Spinal cord (tissue), 10 donors: ENCODE measurements at places on chromosomes 2 and 18. TPM values are rescaled to one million over a fixed set of nuclear protein-coding genes. Genes with fewer than 3 reads are reported as not detected.
A peak's percentile ranks its signal among the peaks of the same experiment; 100 is the strongest.

- no peak for DNase-seq
These were observed 15.7 kb downstream of the NDUFV2 start for GRCh38 chr18:9117980-9118841.

DNA sequence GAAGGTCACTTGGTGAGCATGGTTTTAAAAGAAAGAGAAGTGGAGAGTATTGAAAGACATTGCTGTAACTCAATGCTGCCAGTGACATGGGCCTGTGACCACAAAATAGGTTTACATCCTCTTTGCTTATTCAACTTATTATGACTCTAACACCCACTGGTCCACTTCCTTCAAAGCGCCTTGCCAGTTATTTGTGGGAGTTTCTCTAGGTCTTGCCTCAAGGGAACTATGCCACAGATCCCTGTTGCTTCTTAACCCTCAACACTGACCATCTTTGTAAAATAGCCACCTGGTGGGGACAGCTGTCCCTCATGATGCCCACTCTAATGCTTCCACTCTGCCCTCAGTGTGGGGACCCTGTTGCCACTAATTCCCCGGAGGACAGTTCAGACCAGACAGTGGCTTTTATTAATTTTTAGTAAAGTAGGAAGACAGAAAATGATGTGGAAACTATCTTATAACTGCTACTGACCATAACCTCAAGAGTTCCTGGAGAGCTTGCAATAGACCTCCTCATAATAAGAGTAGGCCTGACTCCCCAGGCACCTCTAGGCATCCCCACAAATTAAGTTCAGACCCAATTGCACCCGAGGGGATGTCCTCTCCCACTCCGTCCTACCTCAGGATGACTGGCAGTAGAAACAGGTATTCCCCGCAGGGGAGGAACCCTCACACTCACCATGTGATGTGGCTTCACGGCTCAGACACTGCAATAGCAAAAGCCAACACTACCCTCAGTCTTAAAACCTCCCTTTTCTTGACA, 31.3 kb upstream of the SLC25A52 start:
- DNase-seq = no peak

Gene SCTR
- total RNA-seq = 0.10 TPM

GRCh38 chr2:48414980-48415835, 114.7 kb upstream of the STON1 start:
- peak; percentile 93 for DNase-seq

DNA sequence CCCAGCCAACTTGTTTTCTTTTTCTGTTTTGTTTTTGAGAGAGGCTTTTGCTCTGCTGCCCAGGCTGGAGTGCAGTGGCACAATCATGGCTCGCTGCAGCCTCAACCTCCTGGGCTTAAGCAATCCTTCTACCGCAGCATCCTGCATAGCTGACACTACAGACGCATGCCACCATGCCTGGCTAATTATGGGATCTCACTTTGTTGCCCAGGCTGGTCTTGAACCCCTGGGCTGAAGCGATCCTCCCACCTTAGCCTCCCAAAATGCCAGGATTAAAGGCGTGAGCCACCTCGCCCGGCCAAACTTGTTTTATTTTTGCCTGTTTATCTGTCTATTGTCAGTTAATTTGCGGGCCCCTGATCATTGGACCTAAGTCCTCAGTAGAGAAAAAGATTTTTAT, 61.6 kb upstream of the MSH6 start:
- no peak for DNase-seq

GRCh38 chr2:20225294-20226151, 593 bp upstream of the SDC1 start:
- peak; percentile 84 for DNase-seq

- DNase-seq = no peak
These were observed 73.6 kb downstream of the ACOXL start for GRCh38 chr2:110805894-110806452.

- no peak for DNase-seq
These were observed 4.0 kb upstream of the RNF152 start for GRCh38 chr18:61896757-61897156.

Gene CCDC74A
- 7.0 TPM for total RNA-seq

Gene SLC8A1
- total RNA-seq = 137 TPM

DNA sequence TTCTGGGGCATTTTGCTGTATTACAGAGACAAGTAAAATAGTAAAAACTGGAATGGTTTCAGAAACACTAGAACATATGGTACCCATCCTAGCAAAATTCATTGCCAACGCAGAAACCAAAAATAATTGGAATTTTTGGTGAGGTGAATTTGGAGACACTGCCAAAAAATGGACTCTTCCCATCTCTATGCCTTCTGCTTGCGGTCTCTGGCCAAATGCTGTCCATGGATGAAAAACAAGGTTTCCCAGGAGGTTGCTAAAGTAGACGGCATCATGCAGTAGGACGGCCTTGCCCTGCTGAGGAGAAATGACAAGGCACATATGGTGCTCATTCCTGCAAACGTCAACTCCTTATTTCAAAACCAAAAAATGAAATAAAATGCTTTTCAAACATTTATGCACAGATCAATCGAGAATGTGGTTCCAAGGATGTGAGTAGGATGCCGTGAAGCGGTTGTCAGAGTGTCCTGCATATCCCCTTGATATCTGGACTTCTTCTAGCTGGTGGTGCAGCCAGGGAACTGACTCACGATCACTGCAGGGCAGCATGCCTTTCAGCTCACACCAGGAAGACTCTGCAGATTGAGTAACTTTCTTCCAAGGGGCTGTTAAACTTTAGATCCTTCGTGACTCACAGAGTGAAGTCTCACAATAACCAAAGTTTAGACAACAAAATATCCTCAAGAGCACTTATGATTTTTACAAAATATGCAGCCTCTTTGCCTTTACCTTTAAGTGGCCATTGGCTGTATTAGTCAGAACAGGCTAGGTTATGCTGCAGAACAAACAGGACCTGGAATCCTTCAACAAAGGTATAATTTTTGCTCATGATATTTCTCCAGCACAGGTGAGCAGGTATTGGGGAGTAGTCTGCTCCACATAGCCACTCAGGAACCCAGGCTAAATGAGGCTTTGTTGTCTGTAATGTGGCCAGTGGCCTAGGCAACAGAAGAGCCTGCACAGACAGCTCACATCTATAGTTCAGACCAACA, 149.4 kb upstream of the NDUFV2 start:
- DNase-seq = no peak

- DNase-seq = no peak
These were observed 309.1 kb downstream of the ARL6IP6 start for GRCh38 chr2:153027533-153027932.

Gene RPE
- 68.0 TPM for total RNA-seq

- DNase-seq = no peak
These were observed 142.6 kb downstream of the HDAC4 start for GRCh38 chr2:239258248-239258647.

DNA sequence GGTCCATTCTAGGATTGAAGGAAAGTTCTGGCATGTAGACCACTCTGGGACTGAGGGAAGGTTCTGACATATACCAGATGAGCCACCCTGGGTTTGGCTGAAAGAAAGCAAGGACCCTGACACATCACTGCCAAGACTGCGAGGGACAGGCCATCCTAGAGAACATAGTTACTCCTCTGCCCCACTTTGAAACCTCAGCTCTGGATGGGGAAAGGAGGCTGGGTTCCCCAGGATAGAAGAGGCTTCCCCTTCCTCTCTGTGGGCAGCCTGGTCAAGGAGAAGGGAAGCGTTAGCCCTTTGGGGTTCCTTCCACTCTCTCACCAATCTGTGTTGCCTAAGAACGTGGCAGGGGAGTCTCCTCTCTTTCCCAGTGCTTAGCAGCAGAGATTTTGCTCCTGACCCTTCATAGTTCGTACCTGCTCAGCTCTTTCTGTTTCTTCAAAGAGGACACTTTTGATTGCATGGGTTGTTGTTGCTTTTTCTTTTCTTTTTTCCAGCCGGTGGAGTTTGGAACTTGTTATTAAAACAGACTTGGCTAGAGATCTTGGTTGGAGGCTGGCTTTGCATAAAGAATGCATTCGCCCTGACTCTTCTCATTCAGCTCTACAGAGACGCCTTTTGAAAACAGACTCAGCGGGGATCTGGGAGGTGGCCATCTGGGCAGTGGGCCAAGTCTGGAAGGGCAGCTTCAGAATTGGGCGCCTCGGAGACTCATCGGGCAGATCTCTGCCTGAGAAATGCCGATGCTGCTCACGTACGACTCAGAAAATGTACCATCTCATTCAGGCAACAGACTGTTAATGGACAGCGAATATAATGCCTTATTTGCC, 166.1 kb downstream of the CLIP4 start:
- peak; percentile 97 for DNase-seq

Gene RBKS
- 3.8 TPM for total RNA-seq

Gene ABCG8
- total RNA-seq = 1.1 TPM

Gene ASXL3
- total RNA-seq = 34.2 TPM

Gene LBX2
- 0.33 TPM for total RNA-seq

Gene GPR39
- 0.72 TPM for total RNA-seq

DNA sequence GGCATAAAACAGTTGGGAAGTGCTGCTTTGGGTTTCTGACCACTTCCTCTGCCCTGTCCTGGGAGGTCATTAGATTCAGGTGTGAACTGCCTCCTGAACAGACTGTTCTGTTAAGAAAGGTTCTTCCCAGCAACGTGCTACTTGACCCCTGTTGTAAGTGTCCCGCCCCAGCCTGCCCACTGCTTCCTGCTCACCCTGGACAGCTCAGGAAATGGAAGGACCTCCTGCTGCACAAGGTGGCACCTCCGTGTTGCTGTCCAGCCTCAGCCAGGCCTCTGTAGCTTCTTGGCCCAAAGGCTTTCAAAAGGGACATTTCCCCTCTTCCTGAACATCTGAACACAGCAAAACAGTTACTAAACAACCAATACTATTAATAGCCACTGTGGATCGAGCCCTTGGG, 5.3 kb downstream of the TOGARAM2 start:
- DNase-seq = no peak

- no peak for DNase-seq
These were observed 66.7 kb upstream of the HAAO start for GRCh38 chr2:42859006-42859552.

- no peak for DNase-seq
These were observed 10.2 kb downstream of the SP110 start for GRCh38 chr2:230209422-230210051.

DNA sequence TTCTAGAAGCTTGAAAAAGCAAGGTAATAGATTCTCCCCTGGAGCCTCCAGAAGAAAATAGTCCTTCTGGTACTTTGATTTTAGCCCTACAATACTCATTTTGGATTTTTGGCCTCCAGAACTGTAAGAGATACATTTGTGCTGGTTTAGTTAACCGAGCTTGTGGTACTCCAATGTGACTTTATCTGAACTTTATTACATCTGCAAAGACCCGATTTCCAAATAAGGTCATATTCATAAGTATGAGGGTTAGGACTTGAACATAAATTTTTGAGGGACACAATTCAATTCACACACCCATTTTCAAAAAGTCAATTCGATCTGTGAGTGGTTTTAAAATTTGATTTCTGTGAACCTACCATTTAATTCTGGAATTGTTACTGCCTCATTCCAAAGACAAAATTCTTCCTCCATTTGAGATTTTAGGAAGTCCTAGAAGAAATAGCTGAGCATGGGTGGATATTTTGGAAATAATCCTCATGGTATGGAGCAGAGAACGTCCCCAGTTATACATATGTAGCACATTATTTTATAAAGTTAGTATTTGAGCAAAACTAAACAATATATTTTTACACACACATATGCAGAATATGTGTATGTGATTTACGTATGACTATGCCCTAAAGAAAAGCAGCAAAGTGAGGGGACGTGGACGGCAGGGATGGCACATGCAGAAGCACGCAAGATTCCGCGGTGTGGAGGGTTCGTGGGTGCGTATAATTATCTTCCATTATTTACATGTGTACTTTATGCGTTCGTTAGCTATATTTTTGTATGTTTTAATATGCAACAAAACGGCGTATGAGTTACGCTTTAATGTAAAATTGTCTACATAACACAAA, 905 bp upstream of the NUP35 start:
- peak; percentile 22 for DNase-seq

DNA sequence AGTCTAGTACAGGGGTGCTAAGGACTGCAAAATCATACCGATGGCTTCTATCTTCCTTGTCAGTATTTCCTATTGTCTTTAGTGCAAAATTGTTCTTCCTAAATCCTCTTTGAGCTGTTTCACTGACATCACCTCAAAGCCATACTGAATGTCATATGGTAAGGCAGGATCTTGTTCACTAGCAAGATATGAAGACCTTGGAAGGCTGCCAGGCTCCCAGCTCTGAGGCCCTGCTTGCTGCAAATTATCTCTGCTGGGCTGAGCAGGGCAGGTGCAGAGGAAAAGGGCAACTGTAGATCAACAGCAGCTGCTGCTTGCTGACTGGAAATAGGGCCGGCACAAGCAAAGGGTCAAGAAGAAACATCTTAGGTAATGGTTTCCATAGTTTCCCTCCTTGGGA, 58.2 kb downstream of the PMAIP1 start:
- DNase-seq = no peak

GRCh38 chr2:146777181-146777580, 1067.6 kb upstream of the ACVR2A start:
- DNase-seq = no peak

GRCh38 chr2:2229626-2230432, 101.2 kb downstream of the MYT1L start:
- peak; percentile 87 for DNase-seq
